ENCODE measurements at places on chromosomes 12 and 14.

GRCh38 chr14:95495076-95495475 lies 21.4 kb downstream of the SYNE3 start:
- DNase-seq: no peak

GRCh38 chr14:95162641-95163040 lies 5.3 kb upstream of the DICER1 start:
- no peak for DNase-seq

GRCh38 chr12:114741940-114742339 lies 58.0 kb upstream of the TBX3 start:
- no peak for DNase-seq

DNA sequence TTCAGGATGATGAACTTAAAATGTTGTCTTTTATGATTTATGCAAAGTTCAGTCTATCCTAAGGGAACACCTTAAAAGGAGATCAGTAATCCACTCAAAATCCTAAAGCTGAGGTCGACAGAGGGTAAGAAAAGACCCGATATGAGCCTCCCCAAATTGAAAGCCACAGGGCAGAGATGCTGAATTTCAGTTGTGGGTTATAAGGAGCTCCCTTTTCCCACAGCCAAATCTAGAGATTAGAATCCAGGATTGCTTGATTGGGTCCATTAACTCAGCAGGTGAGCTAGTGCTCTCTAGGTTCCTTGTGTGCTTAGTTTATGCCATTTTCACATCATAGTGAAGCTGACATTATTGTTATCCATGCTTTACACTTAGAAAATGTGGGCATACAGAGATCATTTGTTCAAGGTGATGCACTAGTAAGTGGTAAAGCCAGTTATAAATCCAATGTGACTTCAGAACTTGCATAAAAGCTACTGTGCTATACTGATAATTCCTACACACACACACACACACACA lies 417.5 kb downstream of the TMEM117 start:
- DNase-seq: no peak

DNA sequence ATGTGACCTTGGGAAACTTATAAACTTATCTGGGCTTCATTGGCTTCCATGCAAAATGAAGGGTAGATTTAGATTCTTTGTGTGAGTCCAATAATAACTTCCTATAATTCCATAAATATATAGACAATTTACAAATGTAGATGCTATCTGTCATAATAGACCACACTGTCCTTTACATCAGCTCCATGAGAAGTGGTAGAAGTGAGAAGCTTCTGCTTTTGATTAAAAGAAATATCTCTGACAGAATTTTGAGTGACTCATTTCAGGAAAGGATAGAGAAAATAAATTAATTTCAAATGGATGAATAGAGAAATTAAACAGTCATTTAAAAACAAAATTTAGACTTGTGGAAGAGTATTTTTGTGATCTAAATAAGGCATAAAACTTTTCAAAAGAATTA lies 329.7 kb upstream of the ATP2B1 start:
- DNase-seq: no peak

Data from NCI-H1694 (cell line).